T-helper 17 cell (primary cell): ENCODE measurements at places on chromosomes 3 and 15.

- DNase-seq: no peak
- peaks cover 11% of the 10 kb centered on the region for H3K4me1 ChIP-seq
- H3K36me3 ChIP-seq: no peaks in the 10 kb centered on the region
- no peak overlapping the region for H3K4me3 ChIP-seq
- no peak overlapping the region for H3K27ac ChIP-seq
Measured at GRCh38 chr15:40345867-40346578, 4.8 kb upstream of the PHGR1 start.

GRCh38 chr3:161273589-161274218 is 52.6 kb downstream of the NMD3 start:
- H3K4me1 ChIP-seq: peaks cover 2% of the 10 kb centered on the region
- no peaks in the 10 kb centered on the region for H3K36me3 ChIP-seq
- H3K4me3 ChIP-seq: no peak overlapping the region
- no peak for DNase-seq

DNA sequence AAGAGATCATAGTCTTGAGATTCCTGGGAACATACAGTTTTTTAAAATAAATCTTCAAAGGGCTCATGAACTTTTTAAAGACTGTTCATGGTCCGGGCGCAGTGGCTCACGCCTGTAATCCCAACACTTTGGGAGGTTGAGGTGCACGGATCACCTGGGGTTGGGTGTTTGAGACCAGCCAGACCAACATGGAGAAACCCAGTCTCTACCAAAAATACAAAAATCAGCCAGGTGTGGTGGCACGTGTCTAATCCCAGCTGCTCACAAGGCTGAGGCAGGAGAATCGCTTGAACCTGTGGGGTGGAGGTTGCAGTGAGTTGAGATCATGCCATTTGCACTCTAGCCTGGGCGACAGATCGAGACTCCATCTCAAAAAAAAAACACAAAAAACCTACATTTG is 41.4 kb upstream of the EIF3J start:
- peaks cover 4% of the 10 kb centered on the region for H3K36me3 ChIP-seq
- no peak overlapping the region for H3K4me3 ChIP-seq
- no peak overlapping the region for H3K27ac ChIP-seq
- H3K27me3 ChIP-seq: no peaks in the 10 kb centered on the region
- peaks cover 16% of the 10 kb centered on the region for H3K4me1 ChIP-seq
- no peak for DNase-seq

DNA sequence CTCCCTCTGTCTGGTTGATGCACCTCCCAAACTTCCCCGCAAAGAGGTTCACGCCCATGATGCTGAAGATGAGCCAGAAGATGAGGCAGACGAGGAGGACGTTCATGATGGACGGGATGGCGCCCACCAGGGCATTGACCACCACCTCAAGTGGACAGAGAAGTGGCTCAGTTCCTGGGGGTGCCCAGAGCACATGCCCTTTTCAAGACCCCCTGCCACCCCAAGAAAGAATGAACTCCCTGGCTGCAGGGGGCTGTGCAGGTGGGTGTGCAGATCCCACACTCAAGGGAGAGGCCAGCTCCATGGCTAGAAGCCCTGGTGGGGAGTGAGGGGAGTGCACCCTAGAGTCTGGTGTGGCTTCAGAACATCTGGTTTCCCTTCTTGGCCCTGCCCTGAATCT is 64.1 kb downstream of the EXOG start:
- no peak overlapping the region for H3K4me3 ChIP-seq
- H3K36me3 ChIP-seq: peaks cover 6% of the 10 kb centered on the region
- no peaks in the 10 kb centered on the region for H3K4me1 ChIP-seq

GRCh38 chr3:175308097-175308496 is 449.0 kb downstream of the NAALADL2 start:
- H3K27me3 ChIP-seq: no peaks in the 10 kb centered on the region
- H3K4me1 ChIP-seq: no peaks in the 10 kb centered on the region
- no peak overlapping the region for H3K4me3 ChIP-seq
- H3K27ac ChIP-seq: no peak overlapping the region

- H3K27ac ChIP-seq: no peak within 1 kb of the TSS
- peak within 1 kb of the TSS; percentile 41 for H3K4me3 ChIP-seq
- no peaks in the 10 kb centered on the region for H3K36me3 ChIP-seq
- peaks cover 50% of the 10 kb centered on the region for H3K27me3 ChIP-seq
- DNase-seq: peak; percentile 38
Measured at GRCh38 chr3:8769088-8769822, at the start of gene OXTR. OXTR (minus strand) TSS chr3:8769613; CDS start chr3:8768187, 1,426 bp downstream.

DNA sequence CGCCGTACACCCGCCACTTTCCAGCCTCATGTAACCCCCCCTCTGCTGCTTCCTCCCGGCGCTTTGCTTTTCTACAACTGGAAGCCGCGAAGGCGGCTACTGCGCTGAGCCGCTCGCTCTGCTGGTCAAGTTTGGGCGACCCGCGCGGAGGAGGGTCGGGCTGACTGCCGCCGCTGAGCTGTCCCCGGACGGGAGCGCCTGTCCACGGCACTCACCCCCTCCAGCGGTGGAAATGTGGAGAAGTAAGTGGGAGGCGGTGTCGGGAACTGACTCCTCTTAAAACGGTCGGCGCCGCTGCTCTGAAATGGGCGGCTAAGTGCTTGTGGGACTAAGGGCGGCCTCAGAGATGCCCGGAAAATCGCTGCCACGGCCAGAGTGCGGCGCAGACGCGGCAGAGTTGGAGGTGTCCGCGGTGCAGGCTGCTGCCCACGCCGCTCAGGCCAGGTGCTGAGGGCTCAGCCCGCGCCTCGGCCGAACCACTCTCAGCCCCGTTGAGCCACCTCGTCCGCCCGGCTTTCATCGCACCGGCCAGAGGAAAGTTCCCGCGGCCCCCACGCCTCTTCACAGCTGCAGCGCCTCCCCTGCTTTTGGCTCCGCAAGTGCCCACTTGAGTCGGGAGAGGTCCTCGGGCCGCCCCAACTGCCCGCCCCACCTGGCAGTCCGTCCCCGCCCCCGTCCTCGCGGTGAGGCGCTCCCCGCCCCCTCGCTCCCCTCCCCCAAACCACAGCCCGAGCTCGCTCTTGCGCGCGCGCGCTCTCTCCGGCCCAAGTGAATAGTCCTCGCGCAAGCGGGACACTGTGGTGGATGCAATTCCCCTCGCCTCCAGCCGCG is at the start of gene EPHA6:
TSS of gene EPHA6 (plus strand) at position 775 of the 831 bp plus-strand sequence.
- no peak for DNase-seq
- H3K27me3 ChIP-seq: peaks cover 22% of the 10 kb centered on the region
- no peak within 1 kb of the TSS for H3K27ac ChIP-seq
- H3K4me1 ChIP-seq: peaks cover 10% of the 10 kb centered on the region
- H3K36me3 ChIP-seq: no peaks in the 10 kb centered on the region

GRCh38 chr3:116083683-116084082 is 361.6 kb downstream of the LSAMP start:
- H3K4me1 ChIP-seq: no peaks in the 10 kb centered on the region
- no peak for DNase-seq
- no peaks in the 10 kb centered on the region for H3K36me3 ChIP-seq
- H3K27ac ChIP-seq: no peak overlapping the region
- H3K27me3 ChIP-seq: no peaks in the 10 kb centered on the region

GRCh38 chr15:44501768-44502366 is 35.1 kb upstream of the EIF3J start:
- DNase-seq: no peak
- peaks cover 12% of the 10 kb centered on the region for H3K4me1 ChIP-seq
- H3K4me3 ChIP-seq: no peak overlapping the region
- H3K36me3 ChIP-seq: peaks cover 2% of the 10 kb centered on the region
- H3K27me3 ChIP-seq: no peaks in the 10 kb centered on the region

- H3K4me3 ChIP-seq: no peak overlapping the region
- peaks cover 8% of the 10 kb centered on the region for H3K27me3 ChIP-seq
- no peaks in the 10 kb centered on the region for H3K36me3 ChIP-seq
- DNase-seq: no peak
- H3K4me1 ChIP-seq: peaks cover 2% of the 10 kb centered on the region
- H3K27ac ChIP-seq: no peak overlapping the region
Measured at GRCh38 chr15:31034152-31034551, 42.7 kb upstream of the MTMR10 start.

GRCh38 chr3:177522051-177522450 is 324.8 kb upstream of the TBL1XR1 start:
- no peak overlapping the region for H3K4me3 ChIP-seq
- no peaks in the 10 kb centered on the region for H3K27me3 ChIP-seq
- no peak for DNase-seq
- peaks cover 16% of the 10 kb centered on the region for H3K4me1 ChIP-seq

DNA sequence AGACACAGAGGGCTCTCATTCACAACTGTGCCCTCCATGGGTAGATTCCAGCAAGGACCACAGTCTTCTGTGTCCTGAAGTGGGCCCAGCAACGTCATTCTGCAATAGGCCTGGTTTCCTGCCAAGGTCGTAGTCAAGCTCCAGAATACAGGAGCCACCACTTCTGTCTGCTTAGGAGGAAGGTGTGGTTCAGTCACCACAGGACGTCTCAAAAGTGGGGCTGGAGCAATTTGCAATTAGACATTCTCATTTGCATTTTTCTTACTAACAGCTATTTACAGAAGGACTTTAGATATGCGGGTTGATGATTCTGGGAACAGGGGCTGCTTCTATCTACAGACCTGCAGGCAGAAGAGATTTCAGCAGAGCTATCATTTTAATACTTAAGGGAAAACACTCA is 58.7 kb upstream of the MYRIP start:
- no peak for DNase-seq
- peaks cover 21% of the 10 kb centered on the region for H3K27me3 ChIP-seq
- no peak overlapping the region for H3K4me3 ChIP-seq
- H3K36me3 ChIP-seq: peaks cover 2% of the 10 kb centered on the region
- H3K4me1 ChIP-seq: no peaks in the 10 kb centered on the region

DNA sequence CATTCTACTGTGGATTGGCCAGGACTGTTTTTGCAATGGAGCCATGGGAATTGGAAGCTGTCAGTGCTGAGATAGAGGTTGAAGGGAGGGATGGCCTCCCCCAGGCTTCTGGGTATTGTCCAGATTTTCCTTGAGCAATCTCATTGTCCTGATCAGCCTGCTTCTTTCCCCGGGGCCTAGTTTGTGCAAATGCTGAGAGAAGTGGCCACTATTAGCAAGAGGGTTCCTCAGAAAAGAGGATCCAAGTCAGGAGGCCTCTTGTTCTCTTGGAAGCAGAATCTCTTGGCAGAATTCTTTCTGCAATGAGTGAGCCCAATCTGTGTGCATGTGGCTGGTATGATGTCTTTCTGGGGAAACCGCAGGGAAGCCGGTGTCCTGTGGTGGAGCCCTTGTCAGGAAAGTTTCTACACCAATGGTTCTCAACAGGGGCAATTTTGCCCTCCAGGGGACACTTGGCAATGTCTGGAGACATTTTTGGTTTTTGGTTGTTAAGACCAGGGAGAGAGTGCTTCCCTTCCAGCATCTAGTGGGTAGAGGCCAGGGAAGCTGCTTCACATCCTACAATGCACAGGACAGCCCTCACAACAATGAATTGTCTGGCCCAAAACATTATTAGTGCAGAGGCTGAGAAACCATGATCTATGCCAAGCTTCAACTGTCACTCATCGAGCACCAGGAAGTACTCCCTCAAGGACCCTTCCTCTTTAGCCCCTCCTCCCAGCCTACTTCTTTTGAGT is 2.0 kb downstream of the LIPC start:
- no peaks in the 10 kb centered on the region for H3K36me3 ChIP-seq
- no peaks in the 10 kb centered on the region for H3K4me1 ChIP-seq
- H3K27me3 ChIP-seq: peaks cover 9% of the 10 kb centered on the region

DNA sequence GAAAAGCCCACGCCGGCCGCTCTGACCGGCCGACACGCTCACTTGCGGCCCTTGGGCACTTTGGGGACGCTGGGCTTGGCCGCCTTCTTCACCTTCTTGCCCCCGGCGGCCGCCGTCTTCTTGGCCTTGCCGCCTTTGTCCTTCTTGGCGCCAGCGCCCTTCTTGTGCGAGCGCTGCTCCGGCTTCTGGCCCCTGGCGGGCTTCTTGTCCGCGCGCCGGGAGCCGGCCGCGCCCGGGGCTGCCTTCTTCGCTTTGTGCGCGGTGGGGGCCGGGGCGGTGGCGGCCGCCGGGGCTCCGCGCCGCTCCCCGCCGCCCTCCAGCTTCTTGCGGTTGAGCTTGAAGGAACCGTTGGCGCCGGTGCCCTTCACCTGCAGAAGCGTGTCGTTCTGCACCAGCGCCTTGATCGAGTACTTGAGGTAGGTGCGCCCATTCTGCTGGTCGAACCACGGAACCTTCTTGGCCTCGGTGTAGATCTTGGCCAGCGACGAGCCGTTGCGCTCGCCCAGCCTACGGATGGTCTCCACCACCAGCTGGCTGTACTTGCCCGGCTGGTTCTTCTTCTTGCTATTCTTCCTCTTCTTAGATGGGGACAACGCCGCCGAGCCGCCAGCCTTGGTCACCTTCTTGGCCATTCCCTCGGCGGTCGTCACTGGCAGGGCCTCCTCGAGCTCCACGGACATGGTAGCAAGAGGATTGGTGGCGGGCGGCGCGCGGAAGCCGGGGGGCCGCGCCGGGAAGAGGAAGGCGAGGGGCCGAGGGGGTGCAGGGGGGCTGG is 36.7 kb downstream of the HMCES start:
- H3K27me3 ChIP-seq: no peaks in the 10 kb centered on the region
- peaks cover 2% of the 10 kb centered on the region for H3K36me3 ChIP-seq
- DNase-seq: no peak
- H3K4me1 ChIP-seq: peaks cover 24% of the 10 kb centered on the region

- no peak for DNase-seq
- peak overlapping the region; percentile 29 for H3K27ac ChIP-seq
- no peaks in the 10 kb centered on the region for H3K27me3 ChIP-seq
Measured at GRCh38 chr15:81317642-81318017, 6.3 kb downstream of the STARD5 start.

DNA sequence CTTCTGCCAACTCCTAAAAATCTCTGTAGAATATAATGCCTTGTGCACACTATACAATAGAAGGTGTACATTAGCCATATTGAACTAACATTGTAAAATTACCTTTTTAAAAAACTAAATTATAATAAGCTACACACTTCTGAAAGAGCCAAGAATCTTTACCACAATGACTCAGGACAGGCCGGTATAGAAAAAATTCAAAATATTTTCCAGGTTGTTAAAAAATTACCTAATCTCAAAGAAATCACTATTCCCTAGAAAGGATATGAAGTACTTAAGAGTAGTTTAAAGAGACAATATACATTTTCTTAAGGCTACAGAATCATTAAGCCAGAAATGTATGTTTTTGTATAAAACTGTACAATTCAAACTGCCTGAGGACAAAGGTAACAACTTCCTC is 48.5 kb downstream of the TJP1 start:
- H3K4me3 ChIP-seq: no peak overlapping the region
- no peak for DNase-seq
- H3K27ac ChIP-seq: no peak overlapping the region
- peaks cover 4% of the 10 kb centered on the region for H3K36me3 ChIP-seq

- peaks cover 3% of the 10 kb centered on the region for H3K36me3 ChIP-seq
- no peak overlapping the region for H3K4me3 ChIP-seq
- peaks cover 3% of the 10 kb centered on the region for H3K4me1 ChIP-seq
- no peak overlapping the region for H3K27ac ChIP-seq
Measured at GRCh38 chr3:120438665-120439370, 12.0 kb downstream of the FSTL1 start.
